ENCODE measurements at places on chromosomes 12 and 14. TPM values are rescaled to one million over a fixed set of nuclear protein-coding genes. Genes with fewer than 3 reads are reported as not detected.

DNA sequence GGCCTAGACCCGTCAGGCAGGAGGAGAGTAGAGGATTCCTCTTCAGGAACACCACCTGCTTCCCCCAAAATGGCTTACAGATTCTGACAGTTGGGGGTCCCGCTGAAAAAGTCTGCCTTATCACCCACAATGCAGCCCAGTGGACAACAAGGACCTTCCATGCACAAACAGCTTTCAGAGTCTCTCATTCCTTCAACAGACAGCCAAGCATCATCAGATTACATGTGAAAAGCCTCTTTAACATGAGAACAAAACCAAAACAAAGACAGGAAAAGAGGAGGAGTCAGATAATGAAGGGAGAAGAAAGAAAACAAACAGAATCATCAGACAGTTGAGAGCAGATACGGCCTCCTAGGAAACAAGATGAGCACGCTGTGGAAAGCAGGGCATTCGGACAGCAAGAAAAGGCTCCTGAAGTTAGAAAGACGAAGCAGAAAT, 18.3 kb downstream of the KCTD10 start:
- H3K36me3 ChIP-seq: peaks cover 64% of the 10 kb centered on the region
- H3K4me3 ChIP-seq: peak overlapping the region; percentile 8
- peak; percentile 87 for DNase-seq
- peak overlapping the region; percentile 83 for H3K27ac ChIP-seq
- no peaks in the 10 kb centered on the region for H3K27me3 ChIP-seq
- peaks cover 28% of the 10 kb centered on the region for H3K4me1 ChIP-seq

- H3K36me3 ChIP-seq: peaks cover 38% of the 10 kb centered on the region
- DNase-seq: peak; percentile 98
- H3K27me3 ChIP-seq: no peaks in the 10 kb centered on the region
- no peak overlapping the region for H3K4me3 ChIP-seq
- H3K27ac ChIP-seq: no peak overlapping the region
Observed at GRCh38 chr14:74362361-74362915, 14.2 kb downstream of the VRTN start.

GRCh38 chr14:88470542-88471440, 84.0 kb downstream of the PTPN21 start:
- no peak for DNase-seq
- H3K4me3 ChIP-seq: no peak overlapping the region
- H3K27me3 ChIP-seq: no peaks in the 10 kb centered on the region
- no peak overlapping the region for H3K27ac ChIP-seq
- peaks cover 83% of the 10 kb centered on the region for H3K36me3 ChIP-seq

GRCh38 chr12:52152905-52153317, 38.9 kb downstream of the KRT80 start:
- H3K27ac ChIP-seq: no peak overlapping the region
- no peaks in the 10 kb centered on the region for H3K4me1 ChIP-seq
- no peak overlapping the region for H3K4me3 ChIP-seq
- DNase-seq: no peak
- no peaks in the 10 kb centered on the region for H3K27me3 ChIP-seq

- no peak for DNase-seq
- H3K4me3 ChIP-seq: no peak overlapping the region
- no peaks in the 10 kb centered on the region for H3K4me1 ChIP-seq
- no peaks in the 10 kb centered on the region for H3K27me3 ChIP-seq
- H3K27ac ChIP-seq: no peak overlapping the region
Observed at GRCh38 chr14:31505411-31505810, 17.6 kb upstream of the GPR33 start.

DNA sequence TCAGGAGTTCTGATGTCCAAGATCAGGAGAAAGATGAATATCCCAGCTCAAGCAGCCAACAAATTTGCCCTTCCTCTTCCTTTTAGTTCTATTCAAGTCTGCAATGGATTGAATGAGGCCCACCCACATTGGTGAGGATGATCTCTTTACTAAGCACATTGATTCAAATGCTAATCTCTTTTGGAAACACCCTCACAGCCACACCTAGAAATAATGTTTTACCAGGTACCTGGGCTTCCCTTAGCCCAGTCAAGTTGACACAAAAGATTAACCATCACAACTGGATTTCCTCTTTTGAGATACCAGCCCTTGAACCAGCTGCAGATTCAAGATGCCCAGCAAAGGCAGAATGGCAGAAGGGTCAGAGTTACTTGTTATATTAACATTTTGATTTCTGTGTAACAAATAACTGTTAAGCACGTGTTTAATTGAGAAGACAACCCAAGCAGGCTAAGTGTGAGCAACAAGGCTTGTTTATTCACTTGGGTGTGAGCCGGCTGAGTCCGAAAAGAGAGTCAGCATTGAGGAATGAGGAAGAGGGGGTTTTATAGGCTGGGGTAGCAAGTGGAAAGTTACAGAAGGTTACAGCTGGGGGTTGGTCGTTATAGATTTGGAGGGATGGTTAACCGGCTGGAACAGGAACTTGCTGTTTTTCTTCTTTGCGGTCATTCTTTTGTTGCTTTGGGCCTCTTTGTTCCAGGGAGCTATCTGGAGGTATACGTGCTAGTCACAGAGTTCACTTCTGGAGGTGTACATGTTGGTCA, 180.3 kb downstream of the EMP1 start:
- no peaks in the 10 kb centered on the region for H3K36me3 ChIP-seq
- H3K4me3 ChIP-seq: no peak overlapping the region
- H3K27me3 ChIP-seq: peaks cover 43% of the 10 kb centered on the region
- peaks cover 10% of the 10 kb centered on the region for H3K4me1 ChIP-seq
- no peak overlapping the region for H3K27ac ChIP-seq

DNA sequence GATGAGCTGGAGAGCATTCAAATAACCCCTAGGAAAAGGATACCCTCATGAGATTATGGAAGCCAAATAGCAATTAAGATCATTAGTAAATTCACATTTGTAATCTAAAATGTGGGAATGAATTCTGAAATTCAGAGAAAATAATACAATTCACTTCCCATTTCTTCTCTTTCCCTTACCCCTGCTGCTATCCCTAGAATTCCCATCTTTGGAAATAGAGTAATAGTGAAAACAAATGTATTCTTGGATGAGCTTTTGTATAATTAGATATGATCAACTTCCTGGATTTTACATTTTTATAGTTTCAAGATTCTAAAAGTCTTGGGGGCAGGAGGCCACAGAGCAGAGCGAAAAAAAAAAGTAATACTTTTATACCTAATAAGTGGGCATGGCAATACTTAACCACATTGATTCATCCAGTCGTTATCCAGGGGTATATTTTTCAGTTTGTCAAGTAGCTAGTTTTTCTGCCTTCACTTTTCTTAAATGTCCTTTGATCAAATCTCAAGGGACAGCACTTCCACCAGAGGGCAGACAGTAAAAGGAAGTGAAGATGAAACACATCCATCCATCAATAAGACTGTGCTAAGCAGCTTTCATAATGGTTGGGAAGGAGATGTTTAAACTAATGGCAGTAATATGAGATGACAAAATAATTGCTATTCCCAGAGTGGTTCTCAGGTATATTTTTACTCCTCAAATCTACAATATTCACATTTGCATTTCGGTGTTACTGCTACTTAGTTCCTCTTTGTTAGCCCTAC, 401.3 kb downstream of the DIO2 start:
- DNase-seq: no peak
- H3K36me3 ChIP-seq: no peaks in the 10 kb centered on the region

GRCh38 chr12:113246478-113247122, 25.3 kb downstream of the TPCN1 start:
- H3K4me1 ChIP-seq: peaks cover 7% of the 10 kb centered on the region
- H3K27ac ChIP-seq: peak overlapping the region; percentile 67
- H3K4me3 ChIP-seq: no peak overlapping the region
- peaks cover 73% of the 10 kb centered on the region for H3K27me3 ChIP-seq
- DNase-seq: peak; percentile 86

DNA sequence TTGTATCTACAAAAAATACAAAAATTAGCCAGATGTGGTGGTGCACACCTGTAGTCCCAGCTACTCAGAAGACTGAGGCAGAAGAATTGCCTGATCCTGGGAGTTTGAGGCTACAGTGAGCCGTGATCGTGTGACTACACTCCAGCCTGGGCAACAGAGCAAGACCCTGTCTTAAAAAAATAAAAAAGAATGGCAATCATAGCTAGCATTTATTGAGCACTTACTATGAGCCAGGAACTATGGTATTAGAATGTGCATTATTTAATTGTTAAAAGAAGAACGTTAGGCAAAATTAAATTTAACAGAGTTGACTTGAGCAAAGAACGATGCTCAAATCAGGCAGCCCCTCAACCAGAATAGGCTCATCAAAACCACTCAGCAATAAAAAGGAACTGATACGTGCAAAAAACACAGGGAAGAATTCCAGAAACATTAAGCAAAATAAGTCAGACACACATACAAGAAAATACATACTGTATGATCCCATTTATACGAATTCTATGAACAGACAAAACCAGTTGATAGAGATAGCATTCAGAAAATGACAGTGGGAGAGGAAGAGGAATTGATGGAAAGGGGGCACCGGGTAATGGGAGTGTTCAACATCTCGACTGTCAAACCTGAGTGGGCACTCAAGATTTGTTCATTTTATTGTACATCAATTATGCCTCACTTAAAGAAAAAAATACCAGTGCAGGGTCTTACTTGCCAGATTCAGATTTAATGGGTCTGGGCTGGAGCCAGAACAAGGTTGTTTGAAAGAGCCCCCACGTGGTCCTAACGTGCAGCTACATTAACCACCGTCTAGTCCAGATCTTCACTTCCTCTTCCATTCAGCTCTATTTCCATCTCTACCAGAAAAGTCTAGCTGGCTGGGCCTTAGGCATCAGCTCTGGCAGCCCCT, 8.0 kb downstream of the SCNN1A start:
- H3K36me3 ChIP-seq: no peaks in the 10 kb centered on the region
- H3K27me3 ChIP-seq: no peaks in the 10 kb centered on the region
- H3K4me1 ChIP-seq: peaks cover 6% of the 10 kb centered on the region
- no peak overlapping the region for H3K4me3 ChIP-seq

GRCh38 chr14:86533834-86534233, 1003.9 kb downstream of the FLRT2 start:
- no peaks in the 10 kb centered on the region for H3K4me1 ChIP-seq
- no peaks in the 10 kb centered on the region for H3K36me3 ChIP-seq
- no peaks in the 10 kb centered on the region for H3K27me3 ChIP-seq
- H3K4me3 ChIP-seq: no peak overlapping the region

- H3K4me3 ChIP-seq: no peak overlapping the region
- no peaks in the 10 kb centered on the region for H3K4me1 ChIP-seq
- peaks cover 20% of the 10 kb centered on the region for H3K27me3 ChIP-seq
- no peak for DNase-seq
- no peaks in the 10 kb centered on the region for H3K36me3 ChIP-seq
Observed at GRCh38 chr14:29982993-29983392, 55.3 kb upstream of the PRKD1 start.

DNA sequence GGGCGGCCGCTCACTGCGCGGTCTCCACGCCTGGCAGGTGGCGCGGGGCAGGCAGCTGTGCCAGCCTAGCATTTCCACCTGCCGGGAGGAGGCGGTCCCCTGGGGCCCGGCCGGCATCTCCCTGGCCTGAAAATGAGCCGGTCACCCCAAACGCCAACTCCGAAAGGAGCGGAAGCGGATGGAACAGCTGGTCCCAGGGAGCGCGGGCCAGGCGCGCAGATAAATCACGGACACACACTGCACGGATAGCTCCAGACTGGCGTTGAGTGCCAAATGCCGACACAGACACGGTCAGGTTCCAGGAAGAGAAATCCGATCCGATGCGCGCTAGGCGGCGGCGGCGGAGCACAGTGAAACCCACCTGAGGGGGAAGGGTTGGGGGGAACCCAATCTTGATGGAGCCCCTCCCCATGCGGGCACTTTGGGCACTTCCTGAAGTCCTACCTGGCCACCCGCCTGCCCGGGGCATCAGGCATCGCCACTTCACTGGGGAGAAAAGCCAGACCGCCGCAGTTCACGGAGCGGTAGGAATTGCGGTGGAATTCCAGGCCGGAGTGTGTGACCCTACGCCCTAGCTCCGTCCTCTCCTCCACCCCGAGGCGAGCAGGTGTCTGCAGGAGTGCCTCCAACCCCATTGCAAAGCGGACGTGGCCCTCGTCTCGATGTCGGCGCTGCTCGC, 624 bp upstream of the PLEKHD1 start:
- H3K27ac ChIP-seq: no peak overlapping the region
- H3K27me3 ChIP-seq: peaks cover 69% of the 10 kb centered on the region
- H3K4me1 ChIP-seq: peaks cover 5% of the 10 kb centered on the region
- H3K36me3 ChIP-seq: no peaks in the 10 kb centered on the region
- DNase-seq: no peak

GRCh38 chr12:25985316-25986175, 27.1 kb downstream of the RASSF8 start:
- DNase-seq: no peak
- H3K4me3 ChIP-seq: no peak overlapping the region
- H3K4me1 ChIP-seq: peaks cover 13% of the 10 kb centered on the region

DNA sequence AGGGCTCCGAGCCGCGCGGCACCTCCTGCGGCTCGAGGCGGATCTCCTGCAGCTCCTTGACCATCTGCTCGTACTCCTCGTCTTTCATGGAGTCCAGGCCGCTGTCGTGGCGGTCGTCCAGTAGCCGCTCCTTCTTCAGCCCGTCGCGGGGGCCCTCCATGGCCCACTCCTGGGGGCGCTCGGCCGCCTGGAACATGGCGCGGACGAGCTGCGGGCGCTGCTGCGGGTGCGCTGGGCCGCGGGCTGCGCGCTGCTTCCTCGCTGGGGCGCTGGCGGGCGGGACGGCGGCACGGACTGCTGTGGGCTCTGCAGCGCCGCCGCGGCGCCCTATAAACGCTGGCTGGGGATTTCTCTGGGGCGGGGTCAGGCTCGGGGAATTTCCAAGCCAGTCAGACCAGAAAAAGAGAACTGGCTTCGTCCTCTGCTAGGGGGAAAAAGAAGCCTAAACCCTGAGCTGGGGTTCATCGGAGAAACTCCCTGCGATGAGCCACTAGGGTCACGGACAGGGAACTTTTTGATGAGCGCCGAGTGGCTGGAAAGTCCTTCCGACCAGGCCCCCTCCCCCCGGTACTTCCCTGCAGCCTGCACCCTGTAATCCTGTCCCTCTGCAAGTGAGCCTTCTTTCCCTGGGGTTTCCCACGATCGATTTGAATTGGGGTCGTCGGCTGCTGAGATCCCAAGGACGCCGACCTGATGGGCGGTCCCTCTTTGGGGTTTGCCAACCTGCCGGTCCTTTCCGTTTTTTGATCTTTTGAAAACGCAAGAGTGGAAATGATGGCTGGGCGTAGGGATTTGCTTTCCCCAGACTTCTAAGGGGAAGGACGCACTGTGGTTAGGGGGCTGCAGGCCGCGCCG, at the start of gene NFKBIA:
TSS of gene NFKBIA (minus strand) at position 301 of the 855 bp plus-strand sequence. CDS start at position 196, 105 bp downstream.
- DNase-seq: peak; percentile 93
- H3K4me3 ChIP-seq: peak within 1 kb of the TSS; percentile 98
- H3K4me1 ChIP-seq: no peaks in the 10 kb centered on the region
- H3K36me3 ChIP-seq: peaks cover 37% of the 10 kb centered on the region

- H3K36me3 ChIP-seq: no peaks in the 10 kb centered on the region
- H3K4me3 ChIP-seq: no peak overlapping the region
- H3K27ac ChIP-seq: no peak overlapping the region
- H3K27me3 ChIP-seq: no peaks in the 10 kb centered on the region
- no peak for DNase-seq
Observed at GRCh38 chr14:103377522-103378037, 7.6 kb upstream of the MARK3 start.

GRCh38 chr12:10701131-10701681, 21.9 kb downstream of the YBX3 start:
- no peak overlapping the region for H3K27ac ChIP-seq

GRCh38 chr12:5395443-5396271, 36.3 kb upstream of the NTF3 start:
- no peak overlapping the region for H3K27ac ChIP-seq
- H3K4me1 ChIP-seq: peaks cover 15% of the 10 kb centered on the region
- DNase-seq: peak; percentile 73
- no peaks in the 10 kb centered on the region for H3K27me3 ChIP-seq
- no peaks in the 10 kb centered on the region for H3K36me3 ChIP-seq

The KLHL33 gene
- 0.09 TPM for total RNA-seq

The SLC38A1 gene
- total RNA-seq: 82.9 TPM

The CD163L1 gene
- 0.75 TPM for total RNA-seq

The MEG3 gene
- total RNA-seq: 15.3 TPM

The KRT85 gene
- not detected for total RNA-seq

The IL31 gene
- not detected for total RNA-seq
